ENCODE measurements at places on chromosomes 16 and 17.

DNA sequence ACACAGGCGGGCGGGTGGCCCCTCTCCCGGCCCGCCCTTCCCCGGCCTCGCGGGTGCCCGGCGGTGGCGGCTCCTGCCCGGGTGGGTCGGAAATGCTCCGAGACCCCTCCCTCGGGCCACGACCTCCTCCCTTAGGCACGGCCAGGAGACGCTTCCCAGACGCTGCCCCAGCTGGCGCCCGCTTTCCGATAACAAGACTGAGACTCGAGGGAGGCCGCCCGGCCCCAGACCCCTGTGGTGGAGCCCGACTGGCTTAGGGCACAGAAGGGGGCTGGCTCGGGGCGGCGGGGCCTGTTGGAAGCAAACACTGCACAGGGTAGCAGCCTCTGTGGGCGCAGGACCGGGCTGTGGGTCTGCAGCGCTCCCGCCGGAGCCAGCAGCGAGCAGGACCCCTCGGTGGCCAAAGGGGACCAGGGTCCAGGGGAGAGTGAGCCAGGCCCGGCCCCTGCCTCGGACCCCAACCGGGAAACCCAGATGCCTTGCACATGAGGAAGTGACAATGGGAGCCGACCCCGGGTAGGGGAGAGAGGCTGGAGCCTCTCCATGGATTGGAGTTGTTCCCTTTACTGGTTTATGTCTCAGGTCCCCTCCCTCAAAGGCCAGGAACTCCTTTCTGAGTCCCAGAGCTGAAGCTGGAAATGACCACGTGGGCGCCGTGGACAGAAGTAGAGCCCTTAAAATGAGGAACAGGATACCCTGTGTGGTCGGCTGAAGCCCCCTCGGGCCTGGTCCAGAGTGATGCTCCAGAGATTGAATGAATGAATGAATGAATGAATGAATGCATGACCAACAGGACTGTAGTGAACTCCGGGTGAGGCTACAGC, 19.8 kb upstream of the ADCY7 start:
- no peak for DNase-seq

DNA sequence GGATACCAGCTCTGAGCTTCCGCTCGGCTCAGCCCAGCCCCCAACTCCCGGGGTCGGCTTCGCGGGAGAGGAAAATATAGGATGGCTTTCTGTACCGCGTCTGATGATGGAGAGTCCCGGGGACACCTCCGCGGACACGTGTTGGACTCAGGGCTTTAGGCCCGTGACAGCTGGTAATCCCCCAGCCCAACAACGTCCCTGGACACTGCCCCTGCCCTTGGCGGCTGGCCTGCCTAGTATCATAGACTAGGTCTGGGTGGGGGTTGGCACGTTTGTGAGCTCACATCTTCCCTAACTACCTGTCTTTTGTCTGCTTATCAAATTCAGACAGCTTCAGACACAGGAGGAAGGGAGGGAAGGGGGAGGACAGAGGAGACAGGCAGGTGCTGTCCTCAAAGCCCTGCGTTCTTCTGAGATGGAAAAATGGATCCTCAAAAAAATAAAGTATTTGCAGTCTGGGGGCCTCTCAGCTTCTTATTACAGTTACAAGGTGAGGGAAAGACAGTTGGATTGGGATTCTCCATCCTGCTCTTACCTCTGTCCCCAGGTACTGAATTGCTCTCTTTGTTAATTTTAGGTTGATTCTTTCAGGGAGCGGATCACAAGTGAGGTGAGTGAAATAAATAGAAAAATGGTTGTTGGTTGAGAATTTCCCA, 698 bp downstream of the PSME3 start:
- DNase-seq = peak; percentile 50

- DNase-seq = no peak
These were observed 2.4 kb downstream of the MYH10 start for GRCh38 chr17:8628172-8628571.

DNA sequence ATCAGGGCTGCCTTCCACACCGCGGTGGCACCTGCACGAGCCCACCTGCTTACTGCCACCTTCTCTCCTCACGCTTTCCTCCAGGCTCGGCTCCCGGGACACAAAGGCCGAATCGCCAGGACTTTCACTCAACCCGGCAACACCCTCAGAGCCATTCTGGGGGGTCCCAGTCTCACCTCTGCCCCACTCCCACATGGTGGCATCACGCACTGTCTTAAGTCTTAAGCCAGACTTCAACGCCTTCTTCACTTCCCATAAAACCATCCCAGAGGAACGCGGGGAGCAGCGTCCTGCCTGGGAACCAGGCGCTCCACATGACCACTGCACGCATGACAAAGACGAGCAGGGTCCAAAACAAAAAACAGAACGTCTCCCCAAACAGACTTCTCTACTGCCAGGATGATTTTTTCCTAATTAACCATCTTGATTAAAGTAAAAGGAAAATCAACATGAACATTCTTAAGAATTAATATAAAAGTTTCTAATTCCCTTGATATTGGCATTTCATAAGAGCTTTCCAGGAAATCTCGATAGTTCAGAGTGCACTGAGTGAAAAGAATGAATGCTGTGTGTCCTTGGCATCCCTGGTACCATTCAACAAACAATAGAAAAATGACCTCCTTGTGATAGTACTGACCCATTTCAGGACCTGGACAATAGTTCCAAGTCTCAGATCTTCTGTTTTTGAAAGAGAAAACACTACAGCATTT, 2.6 kb downstream of the CANT1 start:
- DNase-seq = peak; percentile 40

DNA sequence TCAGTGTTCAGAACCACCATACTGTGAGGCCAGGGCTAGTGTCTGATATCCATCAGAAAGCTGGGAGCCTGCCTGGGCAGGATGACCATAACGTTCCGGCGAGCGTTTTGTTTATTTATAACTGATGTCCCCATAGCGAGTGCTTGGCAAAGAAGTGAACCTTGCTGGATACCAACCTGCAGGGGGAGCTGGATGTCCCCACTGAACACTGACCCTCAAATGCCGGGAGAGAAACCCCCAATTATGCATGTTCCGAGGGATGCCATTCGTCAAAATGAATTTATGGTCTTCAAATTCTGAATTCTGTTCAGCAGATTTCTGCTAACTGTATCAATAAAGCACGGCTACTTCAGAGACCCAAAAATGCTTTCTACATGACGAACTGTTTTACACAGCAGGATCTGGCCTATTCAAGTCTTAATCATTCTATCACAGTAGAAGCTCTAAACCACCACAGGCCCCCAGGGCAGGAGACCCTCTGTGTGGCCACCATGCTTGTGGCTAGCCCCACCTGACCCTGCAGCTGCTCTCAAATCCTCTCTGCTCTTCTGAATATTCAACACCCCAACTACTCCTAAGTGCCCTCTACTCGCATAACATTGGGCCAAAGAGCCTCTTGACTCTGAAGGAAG, 15.2 kb downstream of the MED24 start:
- no peak for DNase-seq

GRCh38 chr17:42127414-42127813, 4.8 kb downstream of the HSPB9 start:
- DNase-seq = no peak

GRCh38 chr16:25838724-25839186, 147.0 kb downstream of the HS3ST4 start:
- no peak for DNase-seq

DNA sequence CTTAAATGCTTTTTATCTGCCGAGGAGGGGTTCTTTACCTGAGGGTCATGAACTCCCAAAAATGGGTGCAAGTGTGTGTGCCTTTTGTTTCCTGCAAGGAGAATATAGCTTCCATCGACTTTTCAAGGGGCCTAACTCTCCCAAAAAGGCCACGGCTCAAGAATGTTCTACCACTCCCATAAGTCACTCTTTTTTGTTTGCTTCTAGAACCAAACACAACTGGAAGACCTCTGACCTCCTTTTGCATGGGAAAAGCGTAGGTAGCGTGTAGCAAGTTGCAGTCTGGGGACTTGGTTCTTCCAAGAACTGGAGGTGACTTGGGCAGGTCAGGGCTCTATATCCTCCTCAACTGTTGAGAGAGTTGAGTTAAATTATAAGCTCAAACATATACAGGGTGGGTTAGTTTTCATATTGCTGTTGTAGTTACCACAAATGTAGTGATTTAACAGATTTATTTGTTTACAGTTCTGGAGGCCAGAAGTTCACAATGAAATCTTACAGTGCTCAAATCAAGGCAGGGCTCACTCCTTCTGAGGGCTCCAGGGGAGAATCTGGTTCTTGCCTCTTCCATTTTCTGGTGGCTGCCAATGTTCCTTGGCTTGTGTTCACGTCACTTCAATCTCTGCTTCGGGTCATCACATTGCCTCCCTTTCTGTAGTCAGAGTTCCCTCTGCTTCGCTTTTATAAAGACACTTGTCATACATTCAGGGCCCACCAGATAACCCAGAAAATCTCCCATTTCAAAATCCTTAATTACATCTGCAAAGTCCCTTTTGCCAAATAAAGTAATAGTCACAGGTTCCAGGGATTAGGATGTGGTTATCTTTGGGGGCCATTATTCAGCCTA, 1.4 kb downstream of the TMEM97 start:
- DNase-seq = no peak

DNA sequence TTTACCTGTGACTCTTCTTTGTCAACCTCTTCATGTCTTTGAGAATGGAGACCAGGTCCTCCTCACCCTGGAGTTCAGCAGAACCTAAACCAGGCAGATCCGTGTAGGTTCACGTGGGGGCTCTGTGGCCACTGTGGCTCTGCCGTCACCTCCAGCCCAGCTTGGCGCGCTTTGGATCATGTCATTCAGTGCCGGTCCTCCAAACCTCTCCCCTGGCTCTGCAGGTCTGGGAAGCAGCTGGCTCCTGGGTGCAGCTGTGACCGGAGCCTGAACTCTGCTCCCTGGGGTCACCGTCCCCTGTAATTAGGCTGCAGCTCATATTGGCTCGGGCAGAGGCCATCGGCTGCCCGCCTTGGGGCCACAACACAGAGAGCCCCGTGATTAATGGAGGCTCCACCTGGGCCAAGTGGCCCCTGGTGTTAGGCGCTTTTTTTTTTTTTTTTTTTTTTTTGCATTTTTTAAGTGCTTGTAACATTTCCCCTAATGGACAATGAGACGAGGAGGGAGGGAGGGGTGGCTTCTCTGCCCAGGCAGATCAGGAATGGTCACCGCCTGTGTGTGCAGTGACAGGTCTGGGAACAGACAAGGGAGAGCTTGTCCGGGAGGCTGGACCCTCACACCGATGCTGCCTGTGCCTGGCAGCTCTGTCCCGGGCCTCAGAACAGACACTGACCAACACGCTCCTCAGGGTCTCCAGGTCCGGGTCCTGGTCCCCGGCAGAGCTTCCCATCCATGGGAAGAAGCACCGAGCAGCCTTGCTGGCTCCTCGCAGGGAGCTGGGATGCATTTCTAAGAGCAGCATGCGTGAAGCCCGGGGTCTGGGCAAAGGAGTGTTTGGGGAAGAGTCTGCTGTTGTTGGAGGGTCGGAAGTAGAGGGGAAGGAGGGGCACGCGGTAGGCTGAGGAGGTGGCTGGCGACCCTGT, 247.9 kb downstream of the SEC14L1 start:
- DNase-seq = no peak

DNA sequence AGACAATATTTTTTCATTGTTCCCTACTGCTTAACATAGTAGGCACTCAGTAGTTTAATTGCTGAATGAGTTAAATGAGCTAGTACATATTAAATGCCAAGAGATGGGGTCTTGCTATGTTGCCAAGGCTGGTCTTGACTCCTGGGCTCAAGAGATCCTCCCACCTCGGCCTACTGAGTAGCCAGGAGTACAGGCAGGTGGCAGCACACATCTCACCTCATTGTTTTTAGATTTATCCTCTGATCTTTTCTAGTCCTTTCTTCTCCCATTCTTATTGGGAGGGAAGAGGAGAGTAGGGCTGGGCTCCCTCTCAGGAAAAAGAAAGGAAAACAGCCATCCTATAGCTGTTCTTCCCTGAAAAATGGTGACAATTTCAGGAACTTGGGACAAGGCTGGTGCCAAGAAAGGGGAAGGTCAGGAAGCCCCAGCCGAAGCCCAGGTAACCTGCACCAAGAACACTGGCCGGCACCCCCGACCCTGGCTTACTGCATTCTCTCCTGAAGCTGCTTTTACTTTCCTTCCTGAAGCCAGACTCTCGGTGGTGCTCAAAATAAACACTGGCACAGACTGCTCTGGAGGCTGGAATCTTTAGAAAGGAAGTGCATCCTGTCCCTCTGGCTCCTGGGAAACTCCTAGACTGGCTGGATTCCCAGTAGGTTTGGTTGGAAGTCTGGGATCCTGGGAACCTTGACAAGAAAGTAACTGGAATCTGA, 2.7 kb downstream of the TNFAIP1 start:
- no peak for DNase-seq

- peak; percentile 87 for DNase-seq
These were observed at the start of gene CDK5R1 for GRCh38 chr17:32486701-32487472. Gene CDK5R1 (plus strand): TSS chr17:32486993. CDS start chr17:32487621, 628 bp downstream.

- no peak for DNase-seq
These were observed 50.8 kb downstream of the RPH3AL start for GRCh38 chr17:301681-302299.

DNA sequence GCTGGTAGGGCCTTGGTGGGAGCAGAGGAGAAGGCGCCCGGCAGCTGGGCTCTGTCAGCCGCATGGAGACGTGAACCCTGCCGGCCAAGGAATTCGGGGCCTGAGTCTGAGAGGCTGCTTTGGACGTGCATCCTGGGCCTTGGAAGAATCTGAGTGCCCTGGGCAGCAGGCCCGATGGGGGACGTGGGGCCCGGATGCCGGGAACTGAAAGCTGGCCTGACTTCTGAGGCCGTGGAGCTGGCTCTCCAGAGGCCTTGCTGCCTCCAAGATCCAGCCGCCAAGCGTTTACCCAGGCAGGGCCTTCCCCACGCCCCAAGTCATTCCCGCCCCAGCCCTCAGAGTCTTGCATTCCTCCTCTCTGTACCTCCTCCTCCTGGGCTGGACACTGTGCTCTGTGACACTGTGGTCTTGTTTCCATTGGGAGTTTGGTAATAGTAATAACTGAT, 37.2 kb downstream of the NKD1 start:
- no peak for DNase-seq

DNA sequence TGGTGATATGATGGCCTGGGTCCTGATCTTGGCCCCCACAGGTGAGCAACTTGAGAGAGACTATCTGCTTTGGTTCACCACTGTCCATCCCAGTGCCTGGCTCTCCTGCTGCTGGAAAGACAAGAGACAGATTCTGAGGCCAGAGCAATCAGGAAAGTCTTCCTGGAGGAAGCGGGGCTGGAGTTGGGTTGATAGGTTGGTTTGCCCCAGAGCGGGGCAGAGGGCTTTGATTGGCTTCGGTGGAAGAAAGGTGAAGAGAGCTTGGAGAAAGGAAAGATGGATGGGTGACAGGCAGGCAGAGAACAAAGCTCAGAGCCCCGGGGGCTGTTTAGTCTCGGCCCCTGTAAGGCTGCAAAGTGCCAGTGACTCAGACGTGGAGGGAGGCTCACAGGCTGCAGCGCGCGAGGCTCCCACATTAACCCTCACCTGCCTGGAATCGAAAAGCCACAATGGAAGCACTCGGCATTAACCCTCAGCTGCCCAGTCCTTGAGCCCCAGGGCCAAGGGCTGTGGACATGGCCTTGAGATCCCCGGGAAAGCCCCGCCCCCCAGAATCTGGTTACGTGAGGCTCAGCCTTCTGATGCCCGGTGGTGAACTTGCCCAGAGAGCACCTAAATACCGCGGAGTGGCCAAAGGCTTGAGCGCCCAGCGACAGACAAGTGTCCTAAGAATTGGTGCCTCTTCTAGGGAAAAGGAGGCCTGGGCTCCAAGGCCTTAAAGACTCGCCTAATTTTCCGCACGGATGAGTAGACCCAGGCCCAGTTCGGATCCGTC, 996 bp upstream of the CPNE2 start:
- no peak for DNase-seq

- no peak for DNase-seq
These were observed 27.6 kb upstream of the CIBAR2 start for GRCh38 chr16:85139881-85140339.

GRCh38 chr16:82754716-82755513, 128.1 kb downstream of the CDH13 start:
- no peak for DNase-seq

- DNase-seq = no peak
These were observed 13.3 kb downstream of the CNEP1R1 start for GRCh38 chr16:50038286-50038685.
